ENCODE measurements at places on chromosomes 7 and 10. TPM values are rescaled to one million over a fixed set of nuclear protein-coding genes. Genes with fewer than 3 reads are reported as not detected.

DNA sequence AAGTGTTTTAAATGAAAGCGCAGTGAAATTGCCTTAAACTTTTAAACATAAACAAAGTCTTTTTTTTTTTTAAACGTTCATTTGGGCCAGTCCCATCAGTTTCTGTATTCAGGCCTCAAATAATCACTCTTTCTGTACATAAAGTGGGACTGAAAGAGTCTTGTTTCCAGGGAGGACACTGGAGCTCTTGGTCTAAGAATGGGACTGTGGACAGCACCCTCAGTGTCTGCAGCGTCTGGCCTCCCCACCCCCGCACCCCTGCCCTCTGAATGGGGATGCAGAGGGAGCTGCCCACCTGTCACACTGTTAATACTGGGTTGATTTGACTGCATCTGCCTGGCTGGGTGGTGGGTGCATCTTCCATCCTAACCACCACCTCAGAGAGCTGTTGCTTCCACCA, 5.2 kb downstream of the ZNF365 start:
- H3K36me3 ChIP-seq, result no peaks in the 10 kb centered on the region
- peaks cover 4% of the 10 kb centered on the region for H3K27me3 ChIP-seq
- no peak overlapping the region for H3K27ac ChIP-seq
- DNase-seq, result no peak
- H3K4me1 ChIP-seq, result no peaks in the 10 kb centered on the region

DNA sequence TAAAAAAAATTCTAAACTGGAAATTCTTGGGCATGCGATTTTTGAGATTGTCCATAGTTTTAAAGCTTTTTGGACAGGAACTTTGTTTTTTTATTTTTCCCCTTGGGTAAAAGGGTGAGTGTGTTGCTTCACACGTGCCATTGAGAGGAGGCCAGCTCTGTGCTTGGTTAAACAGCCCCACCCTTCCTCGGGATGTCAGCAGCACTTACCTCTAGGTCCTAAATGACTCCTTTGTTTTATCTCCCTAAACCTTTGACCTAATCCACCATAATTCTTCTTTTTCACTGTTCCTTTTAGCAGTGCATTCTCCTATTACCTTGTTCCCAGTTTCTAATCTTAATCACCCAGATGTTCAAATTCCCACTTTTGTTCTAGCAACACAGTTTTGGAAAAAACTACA, 83.5 kb downstream of the SEMA3D start:
- H3K4me3 ChIP-seq, result no peak overlapping the region
- H3K36me3 ChIP-seq, result no peaks in the 10 kb centered on the region
- no peak overlapping the region for H3K27ac ChIP-seq
- H3K4me1 ChIP-seq, result no peaks in the 10 kb centered on the region
- H3K27me3 ChIP-seq, result no peaks in the 10 kb centered on the region

- H3K27me3 ChIP-seq, result no peaks in the 10 kb centered on the region
- no peaks in the 10 kb centered on the region for H3K36me3 ChIP-seq
- no peaks in the 10 kb centered on the region for H3K4me1 ChIP-seq
- H3K4me3 ChIP-seq, result no peak overlapping the region
- no peak overlapping the region for H3K27ac ChIP-seq
Observed at GRCh38 chr7:37690206-37690605, 6.6 kb downstream of the GPR141 start.

- H3K27me3 ChIP-seq, result no peaks in the 10 kb centered on the region
- H3K36me3 ChIP-seq, result no peaks in the 10 kb centered on the region
- H3K4me1 ChIP-seq, result no peaks in the 10 kb centered on the region
- no peak overlapping the region for H3K4me3 ChIP-seq
- H3K27ac ChIP-seq, result no peak overlapping the region
- no peak for DNase-seq
Observed at GRCh38 chr7:106777674-106778299, 87.3 kb upstream of the PIK3CG start.

- H3K27ac ChIP-seq, result no peak overlapping the region
- H3K4me1 ChIP-seq, result no peaks in the 10 kb centered on the region
- no peaks in the 10 kb centered on the region for H3K36me3 ChIP-seq
- H3K4me3 ChIP-seq, result no peak overlapping the region
- H3K27me3 ChIP-seq, result no peaks in the 10 kb centered on the region
Observed at GRCh38 chr10:48907730-48908129, 31.9 kb downstream of the LRRC18 start.

DNA sequence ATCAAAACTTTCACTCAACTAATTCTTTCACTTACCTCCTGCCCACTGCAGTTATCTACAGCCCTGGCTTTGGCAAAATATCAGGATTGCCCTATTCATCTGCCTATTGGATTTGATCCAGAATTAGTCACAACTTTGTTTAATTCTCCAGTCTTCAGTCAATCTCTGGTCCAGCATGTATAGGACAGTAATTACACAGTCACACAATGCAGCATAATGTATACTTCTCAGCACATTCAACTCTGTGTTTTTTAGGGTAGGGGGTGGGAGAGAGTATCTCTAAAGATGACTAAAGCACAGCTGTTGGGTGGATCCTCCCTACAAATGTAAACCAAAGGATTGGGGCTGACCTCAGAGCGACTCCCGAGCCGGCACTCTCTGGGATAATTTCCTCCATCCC, 17.7 kb upstream of the NRP1 start:
- no peaks in the 10 kb centered on the region for H3K36me3 ChIP-seq
- no peak overlapping the region for H3K4me3 ChIP-seq
- no peaks in the 10 kb centered on the region for H3K4me1 ChIP-seq
- H3K27me3 ChIP-seq, result no peaks in the 10 kb centered on the region
- no peak overlapping the region for H3K27ac ChIP-seq

GRCh38 chr10:93378997-93379730, 103.0 kb downstream of the MYOF start:
- DNase-seq, result no peak
- H3K27ac ChIP-seq, result no peak overlapping the region
- H3K4me1 ChIP-seq, result no peaks in the 10 kb centered on the region
- H3K36me3 ChIP-seq, result no peaks in the 10 kb centered on the region
- no peaks in the 10 kb centered on the region for H3K27me3 ChIP-seq

GRCh38 chr10:107028236-107028635, 136.3 kb downstream of the SORCS1 start:
- no peaks in the 10 kb centered on the region for H3K4me1 ChIP-seq
- no peak for DNase-seq
- no peak overlapping the region for H3K27ac ChIP-seq
- H3K36me3 ChIP-seq, result no peaks in the 10 kb centered on the region

- DNase-seq, result no peak
- H3K27me3 ChIP-seq, result no peaks in the 10 kb centered on the region
- H3K4me1 ChIP-seq, result no peaks in the 10 kb centered on the region
- H3K4me3 ChIP-seq, result no peak overlapping the region
- H3K27ac ChIP-seq, result no peak overlapping the region
- no peaks in the 10 kb centered on the region for H3K36me3 ChIP-seq
Observed at GRCh38 chr10:14014423-14014822, 316.3 kb downstream of the FRMD4A start.

GRCh38 chr10:132507409-132507955, 30.1 kb upstream of the INPP5A start:
- DNase-seq, result peak; percentile 34
- H3K4me3 ChIP-seq, result no peak overlapping the region
- no peak overlapping the region for H3K27ac ChIP-seq
- H3K4me1 ChIP-seq, result no peaks in the 10 kb centered on the region
- no peaks in the 10 kb centered on the region for H3K36me3 ChIP-seq

DNA sequence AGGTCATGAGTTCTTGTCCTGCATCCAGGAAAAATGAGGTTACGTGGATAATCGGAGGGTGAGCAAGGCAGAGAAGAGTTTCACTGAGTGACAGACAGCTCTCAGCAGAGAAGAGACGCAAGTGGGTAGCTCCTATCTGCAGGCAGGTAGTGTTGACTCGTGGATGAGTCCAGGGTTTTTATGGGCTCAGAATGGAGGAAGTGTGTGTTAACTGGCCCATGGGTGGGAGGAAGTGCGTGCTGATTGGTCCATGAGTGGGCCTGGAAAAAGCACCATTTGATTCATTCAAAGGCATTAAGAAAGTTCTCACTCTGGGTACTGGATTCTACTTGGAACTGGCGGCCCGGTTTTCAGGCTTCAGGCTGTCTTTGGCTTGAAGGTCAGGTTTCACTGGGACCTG, 4.8 kb upstream of the DMTF1 start:
- H3K27me3 ChIP-seq, result no peaks in the 10 kb centered on the region
- H3K27ac ChIP-seq, result no peak overlapping the region
- H3K4me1 ChIP-seq, result no peaks in the 10 kb centered on the region
- DNase-seq, result no peak
- H3K4me3 ChIP-seq, result no peak overlapping the region
- no peaks in the 10 kb centered on the region for H3K36me3 ChIP-seq

- H3K4me1 ChIP-seq, result no peaks in the 10 kb centered on the region
- DNase-seq, result no peak
- no peaks in the 10 kb centered on the region for H3K27me3 ChIP-seq
- H3K4me3 ChIP-seq, result no peak overlapping the region
- no peak overlapping the region for H3K27ac ChIP-seq
Observed at GRCh38 chr10:34109952-34110702, 705.0 kb downstream of the PARD3 start.

DNA sequence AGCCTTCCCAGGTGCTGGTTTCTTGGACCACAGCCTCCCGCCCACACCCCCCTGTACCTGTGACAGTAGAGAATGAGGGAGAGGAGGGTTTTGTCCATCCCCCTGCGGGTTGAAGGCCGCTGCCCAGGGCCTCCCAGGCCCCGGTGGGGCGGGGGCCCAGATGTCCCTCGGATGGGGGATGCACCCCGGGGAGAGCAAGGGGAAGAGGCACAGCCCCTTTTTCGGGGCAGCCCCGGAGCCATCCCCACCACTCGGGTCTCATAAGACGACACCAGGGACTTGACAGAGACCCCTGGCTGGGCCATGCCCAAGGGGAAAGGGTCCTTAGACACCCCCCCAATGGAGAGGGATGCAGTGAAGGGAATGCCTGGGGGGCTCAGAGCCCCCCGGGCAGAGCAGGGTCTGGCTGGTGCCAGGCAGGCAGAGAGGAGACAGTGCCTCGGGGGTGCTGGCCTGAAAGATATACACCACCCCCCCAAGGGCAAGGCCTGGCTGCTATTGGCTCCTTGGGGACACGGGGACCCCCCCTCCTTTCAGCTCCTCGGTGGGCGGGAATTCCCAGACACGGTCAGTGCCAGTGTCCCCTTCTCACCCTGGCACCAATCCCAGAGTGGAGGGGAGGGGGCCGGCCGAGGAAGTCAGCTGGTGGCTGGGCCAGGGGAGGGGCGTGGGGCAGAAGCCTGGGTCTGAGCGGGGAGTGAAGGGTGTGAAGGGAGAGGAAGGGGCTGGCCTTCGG, 3.7 kb upstream of the SPACDR start:
- H3K36me3 ChIP-seq, result peaks cover 46% of the 10 kb centered on the region
- H3K4me1 ChIP-seq, result no peaks in the 10 kb centered on the region
- DNase-seq, result no peak
- H3K27me3 ChIP-seq, result no peaks in the 10 kb centered on the region

DNA sequence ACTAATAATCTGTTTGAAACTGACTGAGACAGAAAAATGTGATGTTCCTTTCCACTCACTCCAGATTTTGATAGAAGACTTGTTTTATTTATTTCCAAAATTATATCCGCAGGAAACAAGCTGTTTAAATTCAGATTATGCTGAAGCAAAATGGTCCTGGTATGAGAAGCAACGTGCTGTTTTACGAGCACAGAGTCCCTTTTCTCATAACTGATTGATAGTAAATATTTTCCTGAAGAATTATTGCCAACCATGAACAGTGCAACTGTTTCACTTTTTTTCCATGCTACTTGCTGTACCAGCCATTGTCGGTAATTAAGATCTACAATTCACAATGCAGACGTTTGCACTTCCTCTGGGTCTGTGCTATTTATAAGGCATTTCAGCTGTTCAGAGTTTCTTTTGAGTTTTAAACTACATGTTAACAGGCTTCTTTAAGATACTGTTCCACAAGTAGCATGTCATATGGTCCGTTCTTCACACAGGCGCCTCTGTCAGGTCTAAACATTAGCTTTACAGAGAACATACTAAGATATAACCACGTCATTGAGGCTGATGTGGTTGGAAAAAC, 103.8 kb downstream of the POLL start:
- no peak for DNase-seq
- H3K4me1 ChIP-seq, result no peaks in the 10 kb centered on the region
- H3K4me3 ChIP-seq, result no peak overlapping the region
- no peak overlapping the region for H3K27ac ChIP-seq
- H3K27me3 ChIP-seq, result no peaks in the 10 kb centered on the region

DNA sequence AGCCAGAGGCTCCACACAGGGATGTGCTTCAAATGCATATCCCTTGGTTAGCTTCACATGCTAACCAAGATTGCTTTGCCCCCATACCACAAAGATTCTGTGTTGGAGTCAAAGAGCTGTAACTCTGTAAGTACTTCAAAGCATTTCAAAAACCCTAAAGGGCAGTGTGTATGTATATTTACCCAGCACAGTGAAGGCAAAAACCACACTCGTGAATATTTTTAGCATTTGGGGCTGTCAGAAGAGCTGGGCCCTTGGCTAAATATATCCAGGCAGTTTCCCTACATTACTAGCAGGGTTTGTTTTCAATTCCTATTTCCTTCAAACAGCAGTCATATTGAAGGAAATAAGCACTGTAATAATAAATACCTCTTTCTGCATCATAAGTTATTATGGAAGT, 84.2 kb upstream of the STEAP1B start:
- no peak for DNase-seq
- H3K4me1 ChIP-seq, result no peaks in the 10 kb centered on the region
- H3K4me3 ChIP-seq, result no peak overlapping the region
- H3K27me3 ChIP-seq, result no peaks in the 10 kb centered on the region
- no peak overlapping the region for H3K27ac ChIP-seq

- H3K27ac ChIP-seq, result peak within 1 kb of the TSS; percentile 93
- H3K36me3 ChIP-seq, result no peaks in the 10 kb centered on the region
- no peaks in the 10 kb centered on the region for H3K27me3 ChIP-seq
- H3K4me1 ChIP-seq, result no peaks in the 10 kb centered on the region
Observed at GRCh38 chr10:74150204-74150989, at the start of gene AP3M1. TSS of gene AP3M1 (minus strand) at chr10:74150828. CDS start at chr10:74138379, 12,449 bp downstream.

- no peaks in the 10 kb centered on the region for H3K27me3 ChIP-seq
- no peak overlapping the region for H3K27ac ChIP-seq
- no peak overlapping the region for H3K4me3 ChIP-seq
- no peaks in the 10 kb centered on the region for H3K4me1 ChIP-seq
- DNase-seq, result no peak
Observed at GRCh38 chr7:24907311-24907886, 72.6 kb downstream of the OSBPL3 start.

The ZNF503 gene
- 9.1 TPM for total RNA-seq

The IFRD1 gene
- 52.0 TPM for total RNA-seq

The TUBAL3 gene
- 3.3 TPM for total RNA-seq

The UCN3 gene
- not detected for total RNA-seq

The GCK gene
- not detected for total RNA-seq

The RBAK gene
- 11.7 TPM for total RNA-seq
